ENCODE measurements at places on chromosomes 3 and 15.
A peak's percentile ranks its signal among the peaks of the same experiment; 100 is the strongest.

- DNase-seq, result no peak
These were observed 65.3 kb downstream of the ADAMTS17 start for GRCh38 chr15:100276506-100276905.

DNA sequence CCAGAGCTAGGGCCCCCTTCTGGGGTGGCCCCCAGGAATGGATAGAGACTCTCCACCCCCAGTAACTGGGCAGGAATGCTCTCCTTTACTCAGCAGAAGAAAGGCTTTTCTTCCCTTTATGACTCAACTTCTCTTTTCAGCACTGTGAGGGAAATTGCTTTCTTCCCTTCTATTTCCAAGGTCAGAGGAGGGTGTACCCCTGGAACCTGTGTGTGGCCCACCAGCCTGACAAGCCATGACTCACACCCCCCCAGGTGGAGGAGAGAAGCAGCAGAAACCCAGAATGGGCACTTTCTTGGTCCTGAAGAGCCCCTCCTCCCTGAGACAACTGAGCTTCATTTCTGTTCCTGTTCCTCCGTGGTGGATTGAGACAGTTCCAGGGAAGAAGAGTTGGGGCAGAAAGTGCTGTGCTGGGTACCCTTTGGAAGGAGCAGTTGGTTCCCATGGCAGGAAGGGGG lies 2.7 kb upstream of the ANKRD63 start:
- DNase-seq, result no peak

DNA sequence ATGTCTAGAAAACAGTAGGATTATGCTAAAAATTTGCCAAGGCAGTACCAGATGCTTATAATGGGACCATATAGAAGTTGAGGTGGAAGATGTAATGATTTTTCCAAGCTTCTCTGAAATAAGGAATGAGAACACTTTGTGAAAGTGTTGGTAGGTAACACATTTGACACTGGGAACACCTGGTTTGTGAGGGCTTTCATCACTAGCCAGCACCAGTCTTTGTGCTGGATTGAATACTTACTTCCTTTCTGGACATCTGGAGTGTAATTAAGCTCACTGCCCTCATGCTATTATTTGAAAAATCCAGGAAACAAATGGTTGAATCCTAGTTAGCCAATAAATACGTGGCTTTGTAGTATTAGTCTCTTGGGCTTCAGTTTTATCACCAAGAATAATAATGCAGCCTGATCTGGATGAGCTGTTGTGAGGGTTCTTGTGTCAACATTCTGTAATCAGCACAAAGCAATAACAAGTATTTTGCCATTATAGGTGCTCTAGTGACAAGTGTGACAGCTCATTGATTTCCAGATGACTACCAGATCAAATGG lies 12.9 kb downstream of the CCDC80 start:
- no peak for DNase-seq

DNA sequence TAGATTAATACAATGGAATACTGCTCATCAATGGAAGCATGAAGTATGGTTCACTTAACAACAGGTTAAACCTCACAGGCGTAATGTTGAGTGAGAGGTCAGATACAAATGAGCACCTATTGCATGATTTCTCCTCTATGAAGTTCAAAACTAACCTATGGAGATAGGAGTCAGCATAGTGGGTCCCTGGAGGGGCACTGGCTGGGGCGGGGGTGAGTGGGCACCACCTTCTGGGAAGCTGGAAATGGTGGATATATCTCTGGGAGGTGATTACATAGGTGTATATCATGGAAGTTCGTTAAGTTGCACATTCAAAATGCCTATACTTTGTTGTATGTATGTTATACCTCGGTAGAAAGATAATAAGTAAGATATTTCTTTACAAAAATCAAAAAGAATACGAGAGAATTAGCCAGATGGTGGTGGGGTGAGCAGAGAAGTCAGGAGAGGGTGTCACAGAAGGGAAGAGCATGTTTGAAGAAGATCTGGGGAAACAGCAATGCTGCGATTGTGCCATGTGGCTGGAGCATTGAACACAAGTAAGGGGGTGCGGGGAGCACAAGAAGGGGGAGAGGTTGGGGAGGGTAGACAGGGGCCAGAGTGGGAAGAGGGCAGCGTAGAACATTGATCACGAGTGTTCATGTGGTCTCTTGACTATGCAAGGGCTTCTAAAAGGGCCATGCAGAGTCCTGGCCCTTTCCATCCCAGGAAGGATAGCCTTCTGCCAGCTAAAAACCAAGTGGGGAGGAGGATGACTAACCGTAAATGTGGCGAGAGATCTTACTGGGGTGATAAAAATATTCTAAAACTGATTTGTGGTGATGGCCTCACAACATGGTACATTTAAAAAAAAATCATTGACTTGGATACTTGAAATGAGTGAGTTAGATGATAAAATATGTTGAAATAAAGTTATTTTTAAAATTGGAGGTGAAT lies 30.2 kb downstream of the ITGA11 start:
- DNase-seq, result no peak

- DNase-seq, result no peak
These were observed 12.8 kb downstream of the TPRG1 start for GRCh38 chr3:189184566-189184965.

DNA sequence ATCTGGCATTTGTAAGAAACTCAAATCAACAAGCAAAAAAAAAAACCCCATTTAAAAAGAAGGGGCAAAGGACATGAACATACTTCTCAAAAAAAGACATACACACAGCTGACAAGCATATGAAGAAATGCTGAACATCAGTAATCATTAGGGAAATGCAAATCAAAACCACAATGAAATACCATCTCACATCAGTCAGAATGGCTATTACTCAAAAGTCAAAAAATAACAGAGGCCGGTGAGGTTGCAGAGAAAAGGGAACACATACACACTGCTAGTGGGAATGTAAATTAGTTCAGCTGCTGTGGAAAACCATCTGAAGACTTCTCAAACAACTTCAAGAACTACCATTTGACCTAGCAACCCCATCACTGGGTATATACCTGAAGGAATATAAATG lies 199.4 kb upstream of the THBS1 start:
- no peak for DNase-seq

DNA sequence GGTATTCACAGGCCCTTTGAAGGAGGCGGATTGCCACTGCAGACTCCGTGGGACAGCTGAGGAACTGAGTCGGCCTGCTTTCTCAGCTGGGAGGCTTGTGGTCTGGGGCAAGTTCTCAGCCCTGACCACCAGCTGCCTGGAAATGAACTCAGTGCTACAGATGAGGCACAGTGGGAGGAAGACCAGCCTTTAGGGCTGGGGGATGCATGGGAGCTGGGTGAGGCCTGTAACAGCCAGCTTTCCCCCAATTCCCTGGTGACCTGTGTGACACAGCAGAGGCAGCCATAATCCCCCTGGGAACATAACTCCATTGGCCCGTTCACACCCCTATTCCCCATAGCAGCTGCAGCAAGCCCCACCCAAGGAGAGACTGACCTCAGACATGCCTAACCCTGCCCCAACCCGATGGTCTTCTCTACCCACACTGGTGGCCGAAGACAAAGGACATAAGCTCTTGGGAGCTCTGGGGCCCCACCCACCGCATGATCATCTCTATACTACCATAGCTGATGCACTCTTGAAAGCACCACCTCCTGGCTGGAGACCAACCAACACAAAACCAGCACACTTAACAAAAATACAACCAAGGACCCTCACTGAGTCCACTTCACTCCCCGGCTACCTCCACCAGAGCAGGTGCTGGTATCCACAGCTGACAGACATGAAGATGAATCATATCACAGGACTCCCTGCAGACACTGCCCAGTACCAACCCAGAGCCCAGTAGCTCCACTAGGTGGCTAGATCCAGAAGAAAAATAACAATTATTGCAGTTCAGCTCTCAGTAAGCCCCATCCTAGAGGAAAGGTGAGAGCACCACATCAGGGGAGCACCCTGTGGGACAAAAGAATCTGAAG lies 24.9 kb downstream of the ZMAT3 start:
- no peak for DNase-seq

DNA sequence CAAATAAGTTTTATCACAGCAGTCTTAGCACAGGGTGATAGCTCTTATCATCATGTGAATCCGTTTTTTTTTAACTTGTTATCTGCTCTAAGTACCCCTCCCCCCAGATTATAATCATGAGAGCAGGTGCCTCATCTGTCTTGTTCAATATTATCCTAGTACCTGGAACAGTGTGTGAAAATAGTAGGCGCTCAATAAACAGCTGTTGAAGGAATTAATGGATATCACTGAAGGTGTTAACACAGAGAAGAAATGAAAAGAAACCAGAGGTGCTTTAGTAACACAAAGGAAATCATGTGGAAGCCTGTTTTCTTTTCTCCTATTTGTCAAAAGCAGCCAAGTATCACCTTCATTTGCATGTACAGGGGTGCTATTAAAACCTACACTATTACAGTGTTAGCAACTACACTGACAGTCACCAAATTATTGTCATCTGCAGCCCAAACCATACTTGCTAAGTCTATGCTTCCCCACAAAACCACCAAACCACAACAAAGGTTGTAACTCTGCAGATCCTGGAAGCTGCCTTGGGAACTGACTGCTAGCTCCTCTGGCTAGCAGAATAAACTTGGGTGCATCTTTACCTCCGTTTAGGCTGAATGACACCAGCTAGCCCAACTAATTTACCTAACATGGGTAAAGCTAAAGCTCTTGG lies 2.9 kb downstream of the XPC start:
- no peak for DNase-seq

DNA sequence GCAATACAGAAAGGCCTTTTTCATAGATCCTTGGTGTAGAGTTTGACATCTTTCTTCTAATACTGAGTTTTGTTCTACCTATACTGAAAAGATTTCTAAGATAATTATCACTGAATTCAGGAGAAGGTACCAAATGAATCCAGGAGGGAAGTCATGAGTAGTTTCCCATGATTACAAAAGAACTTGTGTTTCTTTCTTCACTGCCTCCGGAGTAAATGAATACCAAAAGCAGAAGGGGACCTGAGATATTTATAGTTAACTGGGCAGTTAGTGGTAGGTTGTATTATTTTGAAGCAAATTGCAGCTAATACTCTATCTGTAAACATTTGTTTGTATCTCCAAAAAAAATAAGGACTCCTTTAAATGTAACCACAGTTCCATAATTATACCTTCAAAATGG lies 175.4 kb downstream of the SUCNR1 start:
- DNase-seq, result no peak

DNA sequence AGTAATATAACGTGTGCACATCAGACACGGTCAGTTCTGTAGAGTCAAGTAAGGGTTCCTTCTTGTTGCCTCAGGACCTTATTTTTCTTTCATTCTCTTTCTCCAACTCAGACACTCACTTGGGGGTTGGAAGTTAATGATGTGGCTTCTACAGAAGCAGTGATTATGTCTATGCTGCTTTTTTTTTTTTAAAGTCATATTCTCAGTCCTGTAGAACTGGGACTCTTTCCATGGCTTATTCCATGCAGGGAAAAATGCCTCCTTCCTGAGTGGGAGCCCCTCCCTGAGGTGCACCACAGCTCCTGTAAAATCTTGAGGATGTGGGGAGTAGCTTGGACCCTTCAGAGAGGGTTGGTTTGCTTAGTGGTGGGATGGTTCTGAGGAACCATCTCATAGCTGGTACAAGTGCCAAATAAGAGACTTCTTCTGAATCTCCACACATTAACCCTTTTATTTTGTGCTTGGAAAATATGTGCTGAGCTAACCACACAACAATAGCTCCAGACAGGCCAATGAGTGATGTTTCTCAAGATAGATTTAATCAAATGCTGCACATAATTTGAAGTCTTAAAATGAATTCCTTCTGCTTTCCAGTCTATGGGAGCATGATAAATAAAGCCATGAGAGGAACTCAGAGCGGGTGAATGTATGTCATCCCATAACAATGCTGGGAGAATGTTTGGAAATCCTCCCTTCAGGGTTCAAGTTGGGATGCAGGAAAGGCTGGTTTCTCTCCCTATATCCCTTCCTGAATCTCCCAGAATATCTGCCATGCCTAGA lies 23.3 kb upstream of the FSTL1 start:
- no peak for DNase-seq

DNA sequence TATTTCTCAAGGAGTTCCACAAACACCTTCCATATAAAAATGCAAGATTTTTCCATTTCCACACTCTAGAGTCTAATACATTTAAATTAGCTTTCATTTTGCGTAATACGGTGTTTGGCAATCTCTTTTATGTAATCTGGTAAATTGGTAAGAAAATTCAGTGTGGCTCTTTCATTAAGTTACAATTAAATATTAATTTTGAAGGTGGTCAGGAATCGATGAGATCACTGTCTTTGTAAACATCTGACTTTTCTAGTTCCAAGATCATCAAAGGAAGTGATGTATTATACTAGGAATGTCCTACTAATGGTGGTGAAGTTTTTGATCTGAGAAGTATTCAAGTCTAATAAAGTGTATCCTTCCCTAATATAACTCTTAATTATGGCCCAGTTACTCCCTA lies 1.1 kb upstream of the UTS2B start:
- peak; percentile 55 for DNase-seq

DNA sequence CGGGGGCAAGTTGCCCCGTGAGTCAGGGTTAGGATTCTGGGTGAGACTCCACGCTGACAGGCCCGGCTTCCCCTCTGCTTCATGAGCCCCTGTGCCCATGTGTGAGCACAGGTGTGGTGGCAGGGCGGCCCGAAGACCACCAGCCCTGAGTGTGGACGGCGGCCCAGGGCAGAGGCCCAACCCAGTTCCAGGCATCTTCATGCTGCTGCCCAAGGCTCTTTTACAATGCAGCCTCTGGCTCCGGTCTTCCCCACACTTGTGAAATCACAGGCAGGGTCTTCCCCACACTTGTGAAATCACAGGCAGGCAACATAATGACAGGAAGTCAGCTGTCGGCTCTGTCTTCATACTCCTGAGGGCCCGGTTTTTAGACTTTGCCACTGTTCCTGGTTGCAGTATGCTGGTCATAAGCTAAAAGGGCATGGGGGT lies 78.8 kb downstream of the AAGAB start:
- DNase-seq, result no peak

GRCh38 chr3:188807006-188807405 lies 364.8 kb upstream of the TPRG1 start:
- no peak for DNase-seq

DNA sequence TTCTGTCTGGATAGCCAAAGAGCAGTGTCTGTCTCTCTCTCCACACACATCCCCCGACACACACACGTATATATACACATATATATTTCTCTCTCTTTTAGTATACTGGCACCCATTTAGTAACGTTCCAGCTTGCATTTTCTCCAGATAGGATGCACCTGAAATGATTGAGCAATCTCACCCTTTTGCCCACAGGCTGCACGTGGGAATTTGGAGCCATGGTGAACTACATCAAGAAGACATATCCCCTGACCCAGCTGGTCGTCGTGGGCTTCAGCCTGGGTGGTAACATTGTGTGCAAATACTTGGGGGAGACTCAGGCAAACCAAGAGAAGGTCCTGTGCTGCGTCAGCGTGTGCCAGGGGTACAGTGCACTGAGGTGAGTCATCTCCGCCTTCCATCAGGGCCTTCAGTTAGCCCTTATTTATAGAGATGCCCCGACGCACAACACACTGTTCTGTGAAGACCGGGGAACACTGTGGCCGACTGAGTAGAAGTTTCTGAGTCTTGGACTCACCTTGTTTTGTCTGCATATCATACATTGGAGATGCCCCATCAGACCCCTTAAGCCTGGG lies 45.7 kb downstream of the RLBP1 start:
- DNase-seq, result no peak
